Stimulated activated CD4-positive, alpha-beta T cell treated with anti-CD3 and anti-CD28 coated beads, Interleukin-1b, Interleukin-23, amount 100 ng/mL, for 48 hours (primary cell): ENCODE measurements at places on chromosomes 1 and 21.
A peak's percentile ranks its signal among the peaks of the same experiment; 100 is the strongest.

DNA sequence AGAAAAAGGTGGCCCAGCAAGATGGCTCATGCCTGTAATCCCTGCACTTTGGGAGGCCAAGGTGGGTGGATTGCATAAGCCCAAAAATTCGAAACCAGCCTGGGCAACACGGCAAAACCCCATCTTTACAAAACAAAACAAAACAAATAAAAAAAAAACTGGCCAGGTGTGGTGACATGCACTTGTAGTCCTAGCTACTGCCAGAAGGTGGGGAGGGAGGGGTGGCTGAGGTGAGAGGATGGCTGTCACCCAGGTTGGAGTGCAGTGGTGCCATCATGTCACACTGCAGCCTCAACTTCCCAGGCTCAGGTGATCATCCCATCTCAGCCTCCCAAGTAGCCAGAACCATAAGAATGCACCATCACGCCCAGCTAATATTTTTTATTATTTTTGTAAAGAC lies 22.8 kb downstream of the RERE start:
- DNase-seq: no peak

GRCh38 chr1:119326251-119326650 lies 42.3 kb upstream of the HAO2 start:
- no peak for DNase-seq

DNA sequence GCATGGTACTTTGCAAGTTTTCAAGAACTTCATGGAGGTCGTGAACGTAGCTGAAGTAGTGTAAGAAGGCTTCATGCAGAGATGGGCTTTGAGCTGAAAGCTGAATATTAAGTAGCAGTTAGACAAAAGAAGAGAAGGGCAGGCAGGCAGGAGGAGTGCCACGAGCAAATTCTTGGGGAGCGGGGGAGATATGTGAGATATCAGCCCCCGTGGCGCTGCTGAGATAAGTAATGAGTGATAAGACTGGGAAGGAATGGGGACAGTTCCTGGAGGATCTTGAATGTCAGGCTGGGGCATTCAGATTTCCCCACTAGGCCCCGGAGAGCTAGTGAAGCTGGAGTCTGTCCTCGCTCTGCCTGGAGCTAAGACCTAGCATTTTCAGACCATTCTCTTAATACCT lies 27.9 kb upstream of the KIRREL1 start:
- DNase-seq: no peak

DNA sequence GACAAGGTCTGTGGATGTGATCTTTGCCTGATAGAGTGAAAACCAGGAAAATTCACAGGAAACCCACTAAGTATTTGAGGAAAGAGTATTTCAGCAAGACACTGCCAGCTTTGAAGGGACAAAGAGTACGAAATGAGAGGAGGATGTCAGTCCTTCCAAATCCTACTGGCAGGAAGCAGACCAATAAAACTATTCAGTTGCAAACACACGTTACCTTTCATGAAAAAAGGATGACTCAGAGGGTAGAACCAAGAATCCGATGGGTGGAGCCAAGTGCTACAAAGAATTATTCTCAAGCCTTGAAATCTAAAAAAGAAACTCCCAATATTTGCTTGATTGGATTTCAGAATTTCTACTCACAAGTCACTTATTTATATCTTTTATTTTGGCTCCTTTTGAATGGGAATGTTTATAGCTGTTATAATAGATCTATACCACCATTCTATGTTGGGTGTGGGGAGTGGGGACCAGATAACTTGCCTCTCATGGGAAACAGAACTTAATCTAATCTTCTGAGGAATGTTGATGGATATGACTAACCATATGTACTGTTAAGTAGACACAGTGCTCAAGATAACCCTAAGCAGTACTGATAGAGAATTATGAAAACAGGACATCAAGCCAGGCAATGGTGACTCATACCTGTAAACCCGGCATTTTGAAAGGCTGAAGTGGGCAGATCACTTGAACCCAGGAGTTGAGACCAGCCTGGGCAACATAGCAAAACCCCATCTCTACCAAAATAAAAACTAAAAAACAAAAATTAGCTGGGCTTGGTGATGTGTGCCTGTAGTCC lies 19.3 kb upstream of the HEATR1 start:
- no peak for DNase-seq

- no peak for DNase-seq
Measured at GRCh38 chr1:17118268-17118667, 983 bp downstream of the PADI2 start.

DNA sequence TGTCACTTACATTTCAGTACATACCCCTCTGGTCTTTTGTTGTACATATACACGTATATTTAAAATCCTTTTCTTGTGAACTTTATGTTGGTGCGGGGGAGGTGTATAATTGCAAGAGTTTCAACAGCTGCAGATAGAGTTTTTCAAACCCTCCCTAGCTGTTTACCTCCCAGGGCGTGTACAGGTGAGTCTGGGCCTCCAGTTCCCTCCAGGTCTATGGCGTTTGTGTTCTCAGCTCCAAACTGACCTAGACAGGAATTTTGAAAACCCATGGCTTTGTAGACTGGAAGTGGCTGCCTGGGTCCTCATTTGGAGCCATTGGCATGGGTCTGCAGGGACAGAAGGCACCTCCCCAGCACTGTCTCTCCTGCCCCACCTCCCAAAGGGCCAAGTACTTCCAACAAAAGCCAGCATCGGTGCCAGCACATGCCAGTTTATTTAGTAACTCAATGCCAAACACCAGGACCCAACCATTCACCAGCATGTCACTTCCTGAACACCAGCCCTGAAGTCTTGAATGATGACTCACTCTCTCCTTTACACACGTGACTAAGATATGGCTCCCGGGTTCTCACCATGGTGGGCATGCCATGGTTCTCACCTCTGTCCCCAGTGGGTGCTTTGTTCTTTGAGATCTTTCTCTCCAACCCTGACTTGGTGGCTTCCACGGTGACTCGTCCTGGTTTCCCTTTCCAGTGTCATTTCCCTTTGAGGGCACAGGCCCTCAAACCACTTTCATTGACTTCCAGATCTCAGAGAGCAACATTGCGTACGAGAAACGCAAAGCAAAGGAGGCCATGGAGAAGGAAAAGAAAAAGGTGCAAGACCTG lies 57.3 kb upstream of the EFHD2 start:
- peak; percentile 66 for DNase-seq

DNA sequence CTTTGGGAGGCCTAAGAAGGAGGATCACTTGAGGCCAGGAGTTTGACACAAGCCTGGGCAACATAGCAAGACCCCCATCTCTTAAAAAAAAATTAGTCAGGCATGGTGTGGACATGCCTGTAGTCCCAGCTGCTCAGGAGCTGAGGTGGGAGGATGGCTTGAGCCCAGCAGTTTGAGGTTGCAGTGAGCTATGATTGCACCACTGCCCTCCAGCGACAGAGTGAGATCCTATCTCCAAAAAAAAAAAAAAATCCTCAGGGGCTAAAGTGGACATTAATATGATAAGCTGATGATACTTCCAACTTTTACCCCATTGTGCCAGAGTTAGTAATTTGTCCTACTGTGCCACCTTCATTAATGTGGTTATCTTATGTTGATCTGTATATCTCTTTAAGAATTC lies 327.8 kb upstream of the FMN2 start:
- DNase-seq: no peak

DNA sequence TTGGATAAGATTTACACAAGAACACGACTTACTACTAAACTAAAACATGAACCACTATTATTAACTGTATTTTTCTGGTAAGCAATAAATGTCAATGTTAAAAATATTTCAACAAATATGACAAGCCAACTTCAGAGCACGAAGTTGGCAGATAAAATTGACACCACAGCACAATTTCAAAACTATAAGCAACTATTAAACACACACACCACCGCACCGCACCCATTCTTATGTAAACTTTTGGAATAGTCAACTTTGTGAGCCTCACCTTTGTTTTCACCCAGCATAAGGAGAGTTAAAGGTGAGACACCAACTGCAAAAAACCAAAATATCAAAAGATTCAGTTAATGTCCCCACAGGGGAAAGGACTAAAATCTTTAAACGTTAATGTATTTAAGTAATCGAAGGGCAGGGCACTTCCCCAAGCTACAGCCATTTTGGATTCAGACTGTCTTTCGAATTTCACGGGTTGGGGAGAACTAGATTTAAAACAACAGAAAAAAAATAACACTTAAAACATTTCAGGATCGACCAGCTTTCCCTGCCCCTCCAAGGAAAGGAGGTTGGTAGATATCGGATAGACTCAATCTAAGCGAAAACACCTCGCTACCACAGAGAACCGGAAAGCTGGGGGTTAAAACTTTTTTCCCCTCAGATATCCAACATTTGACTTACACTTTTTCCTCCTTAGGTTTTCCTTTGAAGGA lies 872 bp downstream of the GPBP1L1 start:
- DNase-seq: no peak

DNA sequence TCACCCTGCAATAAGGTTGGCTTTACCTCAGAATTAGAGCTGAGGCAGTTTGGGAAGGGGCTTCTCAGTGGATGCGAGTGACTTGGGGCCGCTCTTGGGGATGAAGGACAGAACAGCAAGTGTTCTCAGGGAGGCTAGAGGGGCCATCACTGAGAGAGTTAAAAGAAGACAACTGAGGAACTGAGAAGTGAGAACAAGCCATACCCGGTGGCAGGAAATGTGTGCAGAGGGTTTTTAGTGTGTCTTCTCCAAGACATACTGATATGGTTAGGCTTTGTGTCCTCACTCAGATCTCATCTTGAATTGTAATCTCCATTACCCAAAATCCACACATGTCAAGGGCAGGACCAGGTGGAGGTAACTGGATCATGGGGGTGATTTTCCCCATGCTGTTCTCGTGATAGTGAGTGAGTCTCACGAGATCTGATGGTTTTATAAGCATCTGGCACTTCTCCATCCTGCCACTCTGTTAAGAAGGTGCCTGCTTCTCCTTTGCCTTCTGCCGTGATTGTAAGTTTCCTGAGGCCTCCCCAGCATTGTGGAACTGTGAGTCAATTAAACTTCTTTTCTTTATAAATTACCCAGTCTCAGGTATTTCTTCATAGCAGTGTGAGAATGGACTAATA lies 75.8 kb downstream of the PCBP3 start:
- no peak for DNase-seq

DNA sequence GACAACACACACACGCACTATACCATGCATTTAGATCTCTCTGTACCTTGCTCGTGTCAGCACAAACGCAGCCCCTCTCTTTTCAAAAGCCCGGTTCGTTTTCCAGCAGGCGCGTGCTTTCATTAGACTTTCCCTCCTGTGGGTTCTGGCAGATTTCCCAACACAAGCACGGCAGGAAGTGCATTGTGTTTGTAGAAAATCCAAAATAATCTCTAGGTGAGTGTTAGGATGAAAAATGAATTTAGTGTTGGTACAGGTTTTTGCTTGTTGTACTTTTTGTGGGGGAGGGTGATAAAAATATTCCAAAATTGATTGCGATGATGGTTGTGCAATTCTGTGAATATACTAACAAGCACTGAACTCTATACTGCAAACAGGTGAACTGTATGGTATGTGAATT lies 54.1 kb upstream of the POFUT2 start:
- no peak for DNase-seq

DNA sequence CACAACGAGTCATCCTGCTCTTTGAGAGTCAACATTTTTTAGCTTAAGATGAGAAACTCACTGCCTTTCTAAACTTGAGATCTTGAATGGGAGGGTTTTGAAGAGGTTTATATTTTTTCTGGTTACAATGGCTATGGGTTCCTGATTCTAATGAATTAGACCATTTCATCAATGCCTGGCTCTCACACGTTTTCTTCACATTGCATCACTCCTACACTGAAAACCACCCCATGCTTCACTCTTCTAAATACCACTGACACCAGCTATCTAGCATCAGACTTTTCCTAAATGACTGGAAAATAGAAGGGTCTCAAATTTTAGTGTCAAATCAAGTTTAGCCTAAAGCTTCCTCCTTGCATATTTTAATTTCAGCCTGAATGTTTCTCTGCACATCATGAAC lies 606.1 kb upstream of the USP24 start:
- DNase-seq: no peak

DNA sequence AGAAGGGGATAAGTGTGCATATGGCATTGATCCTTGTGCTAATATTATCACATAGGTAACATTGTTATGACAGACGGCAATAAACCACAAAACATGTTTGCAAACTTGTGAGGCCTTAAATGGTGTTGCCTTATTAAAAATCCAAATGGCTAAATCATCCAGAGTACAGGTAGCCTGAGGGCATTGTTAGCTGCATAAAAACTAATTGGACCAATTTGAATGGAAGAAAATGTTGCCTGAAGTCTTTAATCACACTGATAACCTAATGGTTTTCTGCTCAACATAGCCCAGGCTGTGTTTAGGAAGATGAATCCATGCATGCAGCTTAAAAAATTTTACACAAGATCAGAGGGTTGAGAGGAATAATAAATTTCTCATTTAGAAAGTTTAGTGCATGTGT lies 19.4 kb upstream of the LRRC53 start:
- DNase-seq: no peak
